ENCODE measurements at places on chromosomes 16 and 17. TPM values are rescaled to one million over a fixed set of nuclear protein-coding genes. Genes with fewer than 3 reads are reported as not detected.

DNA sequence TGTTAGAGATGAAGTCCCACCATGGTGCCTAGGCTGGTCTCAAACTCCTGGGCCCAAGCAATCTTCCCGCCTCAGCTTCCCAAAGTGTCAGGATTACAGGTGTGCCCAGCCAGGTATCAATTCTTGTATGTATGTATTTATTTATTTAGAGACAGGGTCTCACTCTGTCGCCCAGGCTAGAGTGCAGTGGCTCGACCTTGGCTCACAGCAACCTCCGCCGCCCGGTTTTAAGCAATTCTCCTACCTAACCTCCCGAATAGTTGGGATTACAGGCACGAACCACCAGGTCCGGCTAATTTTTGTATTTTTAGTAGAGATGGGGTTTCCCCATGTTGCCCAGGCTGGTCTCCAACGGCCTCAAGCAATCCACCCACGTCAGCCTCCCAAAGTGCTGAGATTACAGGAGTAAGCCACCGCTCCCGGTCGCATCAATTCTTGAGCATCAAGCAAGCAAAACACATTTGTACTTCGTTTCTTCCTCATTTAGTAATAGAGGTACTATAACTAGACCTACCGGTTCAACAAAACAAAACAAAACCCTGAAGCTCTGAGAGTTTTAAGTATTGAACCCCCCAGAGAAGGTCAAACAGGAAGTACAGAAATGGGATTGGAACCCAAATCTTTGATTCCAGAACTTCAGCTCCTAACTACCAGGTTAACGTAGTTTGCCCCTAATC, 1.0 kb upstream of the ZNF500 start:
- DNase-seq, result no peak

PERCC1 gene
- polyA plus RNA-seq, result 1.3 TPM

GRCh38 chr17:2172077-2172851, 117.4 kb downstream of the HIC1 start:
- DNase-seq, result peak; percentile 75

KRT31 gene
- polyA plus RNA-seq, result not detected

DNA sequence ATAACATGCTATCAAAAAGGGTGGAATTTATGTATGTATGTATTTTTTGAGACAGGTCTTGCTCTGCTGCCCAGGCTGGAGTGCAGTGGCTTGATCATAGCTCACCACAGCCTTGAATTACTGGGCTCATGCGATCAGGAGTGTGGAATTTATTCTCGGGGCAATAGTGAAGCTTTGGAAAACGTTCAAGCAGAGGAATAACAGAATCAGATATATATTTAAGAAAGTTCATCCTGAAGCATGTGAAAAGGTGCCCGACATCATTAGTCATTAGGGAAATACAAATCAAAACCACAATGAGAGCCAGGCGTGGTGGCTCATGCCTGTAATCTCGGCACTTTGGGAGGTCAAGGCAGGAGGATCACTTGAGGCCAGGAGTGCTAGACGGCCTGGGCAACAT, 7.7 kb upstream of the ITGAE start:
- DNase-seq, result no peak

PRDM7 gene
- polyA plus RNA-seq, result not detected

ELMO3 gene
- 34.0 TPM for polyA plus RNA-seq

TIGD7 gene
- polyA plus RNA-seq, result 10.7 TPM

DNA sequence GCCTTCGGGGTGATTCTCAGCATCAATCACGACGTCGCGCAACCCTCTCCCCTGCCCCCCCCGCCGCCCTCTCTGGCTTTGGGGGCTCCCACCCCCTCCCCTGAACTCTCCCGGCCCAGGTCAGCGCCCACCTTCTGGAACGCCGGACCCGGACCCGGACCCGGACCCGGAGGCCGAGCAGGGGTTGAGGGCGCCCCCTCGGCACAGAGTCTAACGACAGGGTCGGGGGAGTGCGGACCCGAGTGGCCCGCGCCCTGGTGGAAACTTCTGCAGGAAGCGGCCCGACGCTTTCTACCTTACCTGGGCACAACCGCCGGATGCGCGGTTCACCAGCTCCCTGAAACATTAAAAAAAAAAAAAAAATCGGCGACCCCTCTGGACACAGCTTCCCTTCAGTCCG, 16.2 kb downstream of the SALL1 start:
- no peak for DNase-seq

DNA sequence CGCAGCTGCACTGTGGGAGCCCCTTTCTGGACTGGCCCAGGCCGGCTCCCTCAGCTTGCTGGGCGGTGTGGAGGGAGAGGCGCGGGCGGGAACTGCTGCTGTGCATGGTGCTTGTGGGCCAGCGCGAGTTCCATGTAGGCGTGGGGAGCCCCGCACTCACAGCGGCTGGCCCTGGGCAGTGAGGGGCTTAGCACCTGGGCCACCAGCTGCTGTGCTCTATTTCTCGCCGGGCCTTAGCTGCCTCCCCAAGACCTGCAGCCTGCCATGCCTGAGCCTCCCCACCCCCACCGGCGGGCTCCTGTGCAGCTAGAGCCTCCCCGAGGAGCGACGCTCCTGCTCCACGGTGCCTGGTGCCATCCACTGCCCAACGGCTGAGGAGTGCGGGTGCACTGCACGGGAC, 1.7 kb downstream of the MTHFSD start:
- no peak for DNase-seq

- no peak for DNase-seq
Observed at GRCh38 chr17:47685556-47686275, 8.2 kb upstream of the TBKBP1 start.

DNA sequence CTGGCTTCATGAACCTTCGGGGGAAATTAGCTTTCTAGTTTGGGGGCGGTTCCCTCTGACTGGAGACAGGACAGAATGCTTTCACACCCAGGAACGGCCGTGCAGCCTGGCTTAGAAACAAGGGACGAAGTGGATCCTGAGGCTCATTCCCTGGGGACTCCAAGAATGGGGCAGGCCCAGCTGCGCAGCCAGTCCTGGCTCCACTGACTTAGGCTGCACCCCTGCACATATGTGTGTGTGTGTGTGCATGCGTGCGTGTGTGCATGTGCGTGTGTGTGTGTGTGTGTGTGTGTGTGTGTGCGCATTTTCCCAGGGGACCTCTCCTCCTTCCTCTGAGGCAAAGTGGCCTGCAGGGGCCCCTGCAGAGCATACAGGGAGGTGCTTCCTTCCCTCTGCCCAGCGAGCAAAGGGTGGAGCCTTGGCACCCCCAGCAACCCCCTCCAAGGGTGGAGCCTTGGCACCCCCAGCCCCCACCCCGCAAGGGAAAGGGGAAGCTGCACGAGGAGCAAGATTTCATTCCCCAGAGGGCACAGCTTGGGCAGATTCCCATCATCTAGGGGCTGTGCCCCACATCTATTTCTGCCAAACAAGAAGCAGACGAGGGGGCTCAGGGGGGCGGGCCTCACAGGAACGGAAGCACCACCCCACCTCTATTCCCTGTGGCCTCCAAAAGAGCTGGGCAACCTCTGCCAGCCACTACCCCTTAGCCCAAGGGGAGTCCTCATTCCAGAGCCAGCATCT, 97.6 kb upstream of the CBX4 start:
- DNase-seq, result no peak

GRCh38 chr17:59110973-59111372, 4.3 kb upstream of the TRIM37 start:
- no peak for DNase-seq

MT4 gene
- polyA plus RNA-seq, result not detected

TVP23A gene
- 3.5 TPM for polyA plus RNA-seq

DNA sequence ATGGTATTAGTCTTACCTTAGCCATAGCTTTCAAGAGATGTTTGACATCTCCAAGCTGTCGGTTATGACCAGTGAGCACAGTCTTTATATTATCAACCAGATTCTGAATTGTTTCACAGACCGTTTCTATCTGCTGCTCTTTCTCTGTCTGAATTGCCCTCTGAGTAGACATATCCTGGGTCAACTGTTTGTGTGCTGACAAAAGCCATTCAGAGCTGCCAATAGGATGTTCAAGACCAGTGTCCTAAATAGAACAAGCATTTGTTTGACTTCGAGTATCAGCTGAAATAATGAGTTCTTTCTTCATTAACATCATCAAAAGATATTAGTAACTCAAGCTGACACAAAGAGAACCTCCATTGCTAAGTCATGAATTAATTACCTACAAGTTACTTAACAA, 14.9 kb upstream of the ARL6IP1 start:
- no peak for DNase-seq

CDYL2 gene
- 5.1 TPM for polyA plus RNA-seq

CCNF gene
- polyA plus RNA-seq, result 6.4 TPM

DNA sequence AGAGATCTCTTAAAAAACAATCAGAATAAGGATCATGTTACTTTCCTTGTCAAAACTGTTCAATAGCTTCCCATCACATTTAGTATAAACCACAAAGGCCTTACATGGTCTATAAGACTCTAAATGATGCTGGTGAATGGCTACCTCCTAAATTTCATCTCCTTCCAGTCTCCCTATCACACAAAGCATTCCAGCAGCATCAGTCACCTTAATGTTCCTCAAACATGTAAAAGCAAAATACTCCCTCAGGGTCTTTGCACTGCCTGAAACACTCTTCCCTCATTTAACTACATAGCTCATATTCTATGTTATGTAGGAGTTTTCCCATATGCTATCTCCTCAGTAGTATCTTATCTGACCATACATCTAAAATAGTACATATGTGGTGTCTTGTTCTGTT, 53.5 kb upstream of the INTS2 start:
- DNase-seq, result no peak

RAB37 gene
- 14.3 TPM for polyA plus RNA-seq

GRCh38 chr17:79940459-79941087, 95.1 kb downstream of the TBC1D16 start:
- DNase-seq, result no peak

DNA sequence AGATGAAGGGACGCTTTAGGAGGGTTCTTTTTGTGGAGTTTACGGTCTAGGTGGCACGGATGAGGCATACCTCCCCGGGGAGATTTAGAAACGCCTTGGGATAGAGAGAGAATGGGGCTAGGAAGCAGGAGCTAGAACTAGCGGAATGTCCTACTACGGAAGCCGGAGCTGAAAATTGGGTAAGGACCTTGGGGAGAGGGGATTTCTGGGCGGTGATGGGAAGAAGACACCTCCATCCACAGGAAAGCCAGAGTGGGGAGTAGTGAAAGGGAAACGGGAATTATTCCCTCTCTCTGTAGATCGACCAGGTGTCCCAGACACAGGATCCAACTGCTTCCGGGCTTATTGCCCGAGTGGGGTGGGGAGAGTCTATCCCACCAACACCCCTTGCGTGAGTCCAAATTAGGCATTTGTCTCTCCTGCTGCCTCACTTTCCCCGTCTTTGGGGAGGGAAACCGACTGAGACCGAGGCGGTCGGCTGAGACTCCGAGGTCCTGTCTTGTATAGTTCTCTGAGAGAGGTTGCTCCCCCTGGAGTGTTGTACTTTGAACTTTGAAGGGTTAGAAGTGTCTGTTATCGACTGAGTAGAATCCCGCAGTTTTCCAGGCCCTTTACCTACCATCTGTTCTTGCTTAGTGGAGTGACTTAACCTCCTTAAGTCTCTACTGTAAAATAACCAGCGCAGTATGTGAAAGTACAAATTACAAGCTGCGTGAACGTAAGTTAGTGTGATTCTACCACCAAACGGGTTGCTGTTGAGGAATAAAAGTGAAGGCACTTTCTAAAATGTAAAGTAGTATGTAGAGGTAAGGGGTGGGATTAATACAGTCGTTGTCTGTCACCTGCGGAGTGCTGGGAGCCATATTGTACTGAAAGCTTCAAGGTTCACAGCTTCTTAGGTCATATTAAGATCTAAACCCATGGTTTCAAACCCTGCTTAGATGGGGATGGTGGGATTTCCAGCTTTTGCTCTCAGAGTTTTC, 1.0 kb downstream of the RSPRY1 start:
- peak; percentile 89 for DNase-seq

PPL gene
- polyA plus RNA-seq, result 32.2 TPM

SKAP1 gene
- 3.0 TPM for polyA plus RNA-seq

DNA sequence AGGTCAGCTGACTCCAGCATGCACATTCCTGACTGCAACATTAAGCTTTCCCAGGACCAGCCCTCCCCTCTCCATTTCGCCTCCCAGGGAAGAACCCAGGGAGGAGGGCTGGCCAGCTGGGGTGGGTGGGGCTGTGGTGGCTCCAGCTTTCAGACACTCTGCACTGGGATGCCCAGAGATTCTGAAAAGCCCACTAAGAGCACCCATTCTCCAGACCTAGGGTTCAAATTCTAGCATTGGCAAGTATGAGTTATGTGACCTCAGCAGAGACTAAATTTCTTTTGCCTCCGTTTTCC, 7.8 kb downstream of the DLX3 start:
- no peak for DNase-seq

DNA sequence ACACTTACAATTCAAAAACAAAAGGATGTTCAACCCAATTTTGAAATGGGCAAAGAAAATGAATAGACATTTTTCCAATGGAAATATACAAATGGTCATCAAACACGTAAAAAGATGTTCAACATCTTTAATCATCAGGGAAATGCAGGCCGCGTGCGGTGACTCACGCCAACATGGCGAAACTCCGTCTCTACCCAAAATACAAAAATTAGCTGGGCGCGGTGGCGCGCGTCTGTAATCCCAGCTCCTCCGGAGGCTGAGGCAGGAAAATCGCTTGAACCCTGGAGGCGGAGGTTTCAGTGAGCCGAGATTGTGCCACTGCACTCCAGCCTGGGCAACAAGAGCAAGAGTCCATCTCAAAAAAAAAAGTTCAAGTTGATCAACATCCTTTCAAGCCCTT, 1.8 kb upstream of the CLUAP1 start:
- DNase-seq, result no peak

C16orf96 gene
- 0.18 TPM for polyA plus RNA-seq

CA10 gene
- 1.2 TPM for polyA plus RNA-seq

DNA sequence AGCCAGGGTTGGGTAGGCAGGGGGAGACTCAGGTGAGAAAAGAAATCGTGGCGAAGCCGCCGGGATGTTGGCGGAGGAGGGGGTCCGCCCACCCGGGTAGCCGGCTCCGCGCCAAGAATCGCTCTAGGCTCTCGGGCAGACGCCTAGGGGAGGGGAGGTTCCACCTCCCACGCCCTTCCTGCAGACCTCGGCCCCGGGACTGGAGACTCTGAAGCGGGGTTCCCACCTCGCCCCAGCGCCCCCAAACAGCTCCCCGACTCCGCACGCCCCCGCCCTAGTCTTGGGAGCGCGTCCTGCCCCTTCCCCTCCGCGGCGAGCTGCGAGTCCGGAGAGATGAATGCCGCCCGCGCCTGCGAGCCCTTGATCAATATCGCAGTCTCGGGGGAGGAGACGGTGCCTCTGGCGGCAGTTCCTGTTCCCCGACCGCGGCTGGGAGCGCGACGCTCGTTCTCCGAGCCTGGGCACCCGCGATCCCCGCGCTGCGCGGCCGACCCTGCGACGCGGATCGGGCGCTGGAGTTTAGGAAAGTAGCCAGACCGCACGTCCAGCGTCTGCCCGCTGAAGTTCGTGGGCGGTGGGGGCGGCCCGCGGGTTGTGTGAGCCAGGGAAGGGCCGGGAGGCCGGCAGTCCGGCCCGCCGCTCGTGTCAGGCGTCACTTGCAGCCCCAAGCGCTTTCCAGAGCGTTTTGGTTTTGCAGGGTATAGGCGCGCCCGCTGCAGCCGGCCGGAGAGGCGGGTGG, 790 bp downstream of the CRHR1 start:
- DNase-seq, result peak; percentile 23

GRCh38 chr16:55435387-55435786, 43.6 kb upstream of the MMP2 start:
- DNase-seq, result no peak

Data from large intestine (tissue), 12 donors.